ENCODE measurements at places on chromosomes 1 and 21.

- no peak for DNase-seq
Observed at GRCh38 chr1:165793951-165794350, 25.3 kb upstream of the TMCO1 start.

DNA sequence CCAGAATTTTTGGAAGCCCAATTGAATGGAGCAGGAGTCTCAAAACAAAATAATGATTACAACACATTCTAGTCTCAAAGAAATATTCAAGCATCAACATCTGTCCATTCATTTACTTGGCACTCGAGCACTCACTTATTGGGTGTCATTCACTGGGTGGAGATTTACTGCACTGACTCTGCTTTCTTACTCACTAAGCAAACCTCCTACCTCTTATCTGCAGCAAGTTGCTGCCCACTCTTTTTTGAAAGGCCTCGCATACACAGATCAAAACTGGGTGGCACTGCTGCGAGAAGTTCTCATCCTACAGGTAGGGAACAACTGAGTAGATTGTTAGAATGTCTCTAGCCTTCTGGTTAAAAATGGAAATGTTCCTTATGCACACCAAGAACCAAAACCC lies 18.0 kb downstream of the RHBDL2 start:
- DNase-seq: no peak

GRCh38 chr1:24856787-24857506 lies 73.1 kb downstream of the RUNX3 start:
- DNase-seq: no peak

DNA sequence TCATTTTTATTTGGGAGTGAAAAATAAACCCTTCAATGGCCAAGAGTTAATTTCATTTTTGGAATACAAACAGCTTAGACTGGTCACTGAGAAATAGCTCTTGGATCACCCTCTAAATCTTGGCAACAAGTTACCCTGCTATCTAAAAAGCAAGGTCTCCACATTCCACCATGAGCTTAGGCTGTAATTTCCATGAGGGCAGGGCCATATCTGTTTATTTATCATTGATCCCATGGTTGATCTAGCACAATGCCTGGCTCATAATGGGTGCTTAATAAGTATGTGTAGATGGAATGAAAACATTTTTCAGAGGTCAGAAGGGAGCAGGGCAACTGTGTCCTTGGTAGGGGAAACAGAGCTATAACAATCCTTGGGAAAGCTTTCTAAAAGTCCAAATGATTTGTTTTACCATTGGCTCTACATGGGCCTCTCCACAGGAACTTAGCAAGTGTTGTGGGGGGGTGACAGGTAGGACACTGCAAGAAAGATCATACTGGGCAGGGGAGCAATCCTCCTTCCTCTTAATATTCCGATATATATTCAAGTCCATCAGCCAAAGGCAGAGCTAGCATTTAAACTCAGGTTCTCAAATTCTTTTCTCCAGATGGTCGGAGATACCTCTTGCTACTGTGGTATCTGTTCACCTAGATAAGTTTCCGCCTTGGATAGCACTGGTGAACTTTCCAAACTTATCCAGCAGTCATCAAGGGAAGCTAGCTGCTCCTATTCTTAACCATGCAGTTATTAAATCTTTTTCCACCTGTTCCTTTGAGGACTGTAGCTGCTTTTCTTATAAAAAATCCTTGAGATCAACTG lies 53.1 kb upstream of the PTCH2 start:
- DNase-seq: no peak

DNA sequence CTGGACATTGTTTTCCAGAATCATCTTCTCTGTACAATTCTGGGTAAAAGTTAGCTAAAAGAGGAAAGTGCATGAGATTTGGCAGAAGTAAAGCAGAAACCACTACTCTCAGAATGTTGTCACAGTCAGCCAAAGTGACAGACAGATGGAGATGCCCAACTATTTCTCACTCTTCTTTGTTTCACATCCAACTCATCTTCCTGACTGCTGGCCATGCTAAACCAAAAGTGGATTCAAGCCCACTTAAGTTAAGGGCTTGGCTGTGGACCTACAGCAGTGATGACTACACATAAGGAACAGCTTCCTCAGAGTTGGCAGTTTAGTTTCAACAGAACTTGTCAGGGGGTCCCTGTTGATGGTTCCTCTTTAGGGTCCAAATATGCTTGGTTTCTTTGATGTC lies 730.2 kb downstream of the LRRIQ3 start:
- no peak for DNase-seq

DNA sequence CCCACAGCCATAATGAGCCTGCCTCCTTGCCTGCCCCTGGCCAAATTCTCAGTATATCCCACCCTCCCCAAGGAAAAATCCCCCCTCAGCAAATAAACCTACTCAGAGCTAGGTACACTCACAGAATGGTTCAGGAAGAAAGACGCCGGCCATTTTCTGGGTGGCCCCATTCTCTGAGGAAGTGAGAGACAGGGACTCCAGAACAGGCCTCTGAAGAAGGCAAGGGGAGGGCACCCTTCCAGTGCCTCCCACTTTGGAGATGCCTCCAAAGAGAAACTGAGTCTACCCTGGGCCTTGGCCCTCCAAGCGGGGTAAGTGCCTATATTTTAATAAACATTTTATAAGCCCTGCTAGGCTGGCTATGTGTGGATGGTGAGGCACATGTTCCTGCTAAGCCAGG lies 2.3 kb downstream of the PACC1 start:
- DNase-seq: no peak

- no peak for DNase-seq
Observed at GRCh38 chr21:36115138-36115730, 19.6 kb upstream of the CBR3 start.

GRCh38 chr1:205258261-205258691 lies 30.5 kb downstream of the TMCC2 start:
- no peak for DNase-seq

GRCh38 chr1:85142753-85143152 lies 58.1 kb downstream of the SYDE2 start:
- no peak for DNase-seq

DNA sequence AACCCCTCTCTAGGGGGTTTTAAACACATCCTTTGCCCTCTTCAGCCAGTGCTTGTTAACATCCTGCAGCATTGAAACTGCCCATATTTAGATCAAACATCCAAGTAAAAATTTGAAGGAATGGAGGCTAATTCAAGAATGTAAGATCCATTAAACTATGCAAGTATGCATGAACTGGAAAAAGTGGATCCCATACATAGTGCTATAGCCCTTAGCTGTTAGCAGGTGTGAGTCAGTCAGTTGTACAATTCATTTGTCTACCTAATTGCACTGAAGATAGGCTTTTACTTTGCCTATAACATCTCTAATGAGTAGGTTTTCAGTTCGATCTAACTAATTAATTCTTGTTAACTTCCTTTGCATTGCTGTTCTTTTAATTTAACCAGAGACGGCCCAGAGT lies 270.9 kb downstream of the LMO4 start:
- DNase-seq: no peak

GRCh38 chr1:156828400-156829124 lies 11.9 kb upstream of the SH2D2A start:
- DNase-seq: no peak

GRCh38 chr1:181206513-181206912 lies 118.0 kb downstream of the IER5 start:
- no peak for DNase-seq

GRCh38 chr1:62318756-62319544 lies at the start of gene KANK4:
Gene KANK4, minus strand, starts transcription at chr1:62319434. Its CDS starts 37,870 bp downstream, at chr1:62281564.
- DNase-seq: no peak

DNA sequence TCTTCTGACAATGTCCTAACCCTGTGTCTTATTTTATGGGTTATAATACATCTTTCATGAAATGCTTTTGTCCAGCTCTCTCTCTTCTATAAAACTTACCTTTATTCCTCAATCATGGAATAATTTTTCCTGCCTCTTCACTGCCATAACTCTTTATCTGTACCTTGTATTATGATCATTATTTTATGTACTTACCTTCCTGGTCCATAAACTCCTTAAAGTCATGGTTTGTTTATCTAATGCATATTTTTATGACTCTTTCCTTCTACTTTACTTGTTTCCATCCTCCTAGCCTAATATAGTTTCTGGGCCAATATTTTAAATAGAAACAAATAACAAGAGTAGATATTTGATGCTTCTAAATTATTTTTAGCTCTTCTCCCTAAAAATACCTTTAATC lies 65.8 kb upstream of the BMP8A start:
- no peak for DNase-seq

DNA sequence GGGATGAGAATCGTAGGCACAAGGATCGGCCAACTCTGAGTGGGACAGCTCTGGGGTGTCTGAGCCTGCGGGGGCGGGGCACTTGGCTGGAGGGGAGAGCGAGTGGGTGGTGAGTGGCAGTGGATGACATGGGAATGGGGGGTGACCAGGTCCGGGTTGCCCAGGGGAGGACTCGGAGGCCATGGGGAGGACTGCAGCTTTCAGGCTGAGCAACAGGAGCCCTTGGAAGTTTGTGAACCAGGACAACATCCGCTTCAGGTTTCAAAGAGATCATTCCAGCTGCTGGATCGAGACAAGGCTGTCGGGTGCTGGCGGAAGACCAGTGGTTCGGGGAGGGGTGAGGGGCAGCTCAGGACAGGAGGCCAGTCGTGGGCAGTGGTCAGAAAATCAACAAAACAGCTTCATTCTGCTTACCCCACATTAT lies 124.4 kb upstream of the IRF2BP2 start:
- no peak for DNase-seq

DNA sequence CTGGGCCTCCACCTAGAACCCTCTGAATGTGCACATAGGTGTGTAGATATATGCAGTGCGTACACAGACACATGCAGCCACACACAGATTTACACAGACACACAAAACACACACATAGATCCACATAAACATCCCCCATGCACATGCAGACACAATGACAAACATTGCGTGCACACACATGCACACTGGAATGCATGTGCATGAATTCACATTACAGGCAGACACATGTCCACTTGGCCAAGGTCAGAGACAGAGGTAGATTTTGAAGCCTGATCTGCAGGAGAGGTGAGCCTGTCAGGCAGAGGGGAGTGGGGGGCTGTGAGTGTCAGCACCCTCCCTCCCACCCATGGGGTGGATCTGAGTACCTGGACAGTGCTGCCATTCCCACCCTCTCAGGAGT lies 338.5 kb downstream of the PTPRU start:
- DNase-seq: no peak

GRCh38 chr21:38440746-38441145 lies 57.5 kb downstream of the ERG start:
- no peak for DNase-seq
